Naive thymus-derived CD8-positive, alpha-beta T cell (primary cell): ENCODE measurements at places on chromosomes 3 and 15.
A peak's percentile ranks its signal among the peaks of the same experiment; 100 is the strongest.

- no peaks in the 10 kb centered on the region for H3K27me3 ChIP-seq
- H3K4me1 ChIP-seq, result no peaks in the 10 kb centered on the region
- H3K4me3 ChIP-seq, result no peak overlapping the region
- H3K27ac ChIP-seq, result no peak overlapping the region
- no peaks in the 10 kb centered on the region for H3K36me3 ChIP-seq
These were observed 23.7 kb downstream of the CNTN3 start for GRCh38 chr3:74590620-74591262.

DNA sequence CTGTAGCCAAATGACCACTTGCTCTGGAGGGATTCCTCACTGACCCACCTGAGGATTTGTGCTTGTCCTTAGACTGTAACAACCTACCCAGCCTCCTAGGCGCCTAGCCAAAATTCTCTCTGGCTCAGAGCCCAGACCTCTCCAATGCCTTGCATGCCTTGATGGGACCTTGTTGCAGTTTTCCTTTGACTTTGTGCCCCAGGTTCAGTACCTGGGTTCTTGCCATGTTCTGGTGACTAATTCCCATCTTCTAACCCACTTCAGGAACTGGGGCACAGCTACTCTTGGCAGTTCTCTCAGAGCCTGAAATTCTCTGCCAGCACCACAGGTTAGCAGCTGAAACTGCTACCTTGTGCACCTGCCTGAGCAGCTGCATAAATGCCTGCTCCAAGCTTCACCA, 27.0 kb upstream of the UBE3A start:
- no peak overlapping the region for H3K4me3 ChIP-seq
- peaks cover 13% of the 10 kb centered on the region for H3K36me3 ChIP-seq
- no peak for DNase-seq
- H3K4me1 ChIP-seq, result peaks cover 1% of the 10 kb centered on the region
- H3K27me3 ChIP-seq, result peaks cover 10% of the 10 kb centered on the region

DNA sequence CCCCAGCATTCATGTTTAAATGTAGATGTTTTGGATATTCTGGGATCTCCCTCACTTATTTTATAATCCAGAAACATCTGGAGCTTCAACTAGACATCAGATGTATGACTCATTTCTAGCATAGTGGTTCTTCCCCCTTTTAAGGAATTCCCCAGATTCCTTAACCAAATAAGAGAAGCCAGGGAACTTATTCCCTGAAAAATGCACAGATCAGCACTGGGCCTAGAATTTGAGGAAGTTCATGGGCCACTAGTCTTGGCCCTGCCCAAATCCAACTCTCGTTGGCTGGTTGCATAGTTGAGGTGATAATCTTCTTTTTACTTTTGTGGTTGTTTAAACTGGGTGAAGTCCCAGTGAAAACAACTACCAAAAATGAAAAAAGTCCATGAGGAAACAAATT, 20.4 kb downstream of the RARRES1 start:
- H3K4me3 ChIP-seq, result no peak overlapping the region
- H3K4me1 ChIP-seq, result peaks cover 12% of the 10 kb centered on the region

DNA sequence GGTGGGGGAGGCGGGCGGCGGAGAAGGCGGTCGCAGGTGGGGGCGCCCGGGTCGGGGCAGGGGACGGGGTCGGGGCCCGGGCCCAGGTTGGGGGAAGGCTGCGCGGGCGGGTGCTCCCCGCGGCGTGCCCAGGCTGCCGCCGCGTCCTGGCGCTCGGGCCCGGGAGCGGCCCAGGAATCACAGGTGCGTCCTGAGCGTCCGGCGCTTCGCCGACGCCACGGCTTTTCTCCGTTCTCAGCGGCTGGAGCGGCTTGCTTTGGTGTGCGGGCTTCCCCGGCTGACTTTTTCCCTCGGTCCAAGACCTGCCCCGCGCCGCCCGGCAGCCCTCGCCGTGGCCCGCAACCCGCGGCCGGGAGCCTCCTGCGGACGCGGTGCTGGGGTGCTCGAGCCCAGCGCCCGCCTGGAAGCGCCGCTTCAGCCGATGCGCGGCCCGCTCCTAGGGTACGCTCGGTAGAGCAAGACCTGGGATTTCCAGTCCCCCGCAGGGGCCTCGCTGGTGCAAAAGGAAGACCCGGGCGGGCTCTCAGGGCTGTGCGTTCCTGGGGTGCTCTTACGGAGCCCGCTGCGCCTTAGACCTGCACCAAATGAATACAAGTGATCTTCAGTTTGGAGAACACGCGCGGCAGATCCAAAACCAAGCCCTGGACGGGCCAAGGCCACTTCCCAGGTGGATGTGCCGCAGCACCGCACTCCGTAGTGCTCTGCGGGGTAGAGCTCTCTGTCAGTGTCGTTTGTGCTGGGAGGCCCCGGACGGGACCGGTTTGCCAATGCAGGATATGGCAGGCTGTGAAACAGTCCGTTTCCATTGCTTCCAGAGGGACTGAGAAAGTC, 639 bp downstream of the NIPA1 start:
- peak overlapping the region; percentile 81 for H3K4me3 ChIP-seq
- DNase-seq, result no peak
- peak overlapping the region; percentile 63 for H3K27ac ChIP-seq
- peaks cover 4% of the 10 kb centered on the region for H3K36me3 ChIP-seq

- H3K27ac ChIP-seq, result no peak overlapping the region
- H3K36me3 ChIP-seq, result no peaks in the 10 kb centered on the region
- H3K4me1 ChIP-seq, result no peaks in the 10 kb centered on the region
- no peak overlapping the region for H3K4me3 ChIP-seq
- no peak for DNase-seq
These were observed 171.9 kb downstream of the CACNA2D3 start for GRCh38 chr3:54294214-54294613.

GRCh38 chr3:189202583-189202982, 30.8 kb downstream of the TPRG1 start:
- H3K4me3 ChIP-seq, result no peak overlapping the region
- DNase-seq, result no peak
- H3K4me1 ChIP-seq, result peaks cover 6% of the 10 kb centered on the region
- peaks cover 5% of the 10 kb centered on the region for H3K36me3 ChIP-seq
- no peak overlapping the region for H3K27ac ChIP-seq

GRCh38 chr3:96039632-96040031, 774.8 kb upstream of the EPHA6 start:
- no peaks in the 10 kb centered on the region for H3K4me1 ChIP-seq
- H3K36me3 ChIP-seq, result no peaks in the 10 kb centered on the region
- DNase-seq, result no peak
- no peak overlapping the region for H3K27ac ChIP-seq
- H3K27me3 ChIP-seq, result no peaks in the 10 kb centered on the region
- H3K4me3 ChIP-seq, result no peak overlapping the region

- H3K36me3 ChIP-seq, result no peaks in the 10 kb centered on the region
- no peak overlapping the region for H3K4me3 ChIP-seq
- no peak overlapping the region for H3K27ac ChIP-seq
- H3K27me3 ChIP-seq, result no peaks in the 10 kb centered on the region
These were observed 292.1 kb downstream of the LSAMP start for GRCh38 chr3:116153174-116153573.

GRCh38 chr3:127673191-127674100, 694 bp downstream of the ABTB1 start:
- peak overlapping the region; percentile 91 for H3K4me3 ChIP-seq
- peaks cover 29% of the 10 kb centered on the region for H3K4me1 ChIP-seq
- peak; percentile 53 for DNase-seq
- no peaks in the 10 kb centered on the region for H3K27me3 ChIP-seq
